Activated naive CD4-positive, alpha-beta T cell treated with anti-CD3 and anti-CD28 coated beads, Interleukin-2, amount 50 U/mL, for 16 hours (primary cell): ENCODE measurements at places on chromosomes 7 and 10.

GRCh38 chr10:98667081-98667480 lies 220.3 kb upstream of the HPS1 start:
- DNase-seq, result no peak

- no peak for DNase-seq
Observed at GRCh38 chr7:43195256-43195655, 82.8 kb downstream of the HECW1 start.

DNA sequence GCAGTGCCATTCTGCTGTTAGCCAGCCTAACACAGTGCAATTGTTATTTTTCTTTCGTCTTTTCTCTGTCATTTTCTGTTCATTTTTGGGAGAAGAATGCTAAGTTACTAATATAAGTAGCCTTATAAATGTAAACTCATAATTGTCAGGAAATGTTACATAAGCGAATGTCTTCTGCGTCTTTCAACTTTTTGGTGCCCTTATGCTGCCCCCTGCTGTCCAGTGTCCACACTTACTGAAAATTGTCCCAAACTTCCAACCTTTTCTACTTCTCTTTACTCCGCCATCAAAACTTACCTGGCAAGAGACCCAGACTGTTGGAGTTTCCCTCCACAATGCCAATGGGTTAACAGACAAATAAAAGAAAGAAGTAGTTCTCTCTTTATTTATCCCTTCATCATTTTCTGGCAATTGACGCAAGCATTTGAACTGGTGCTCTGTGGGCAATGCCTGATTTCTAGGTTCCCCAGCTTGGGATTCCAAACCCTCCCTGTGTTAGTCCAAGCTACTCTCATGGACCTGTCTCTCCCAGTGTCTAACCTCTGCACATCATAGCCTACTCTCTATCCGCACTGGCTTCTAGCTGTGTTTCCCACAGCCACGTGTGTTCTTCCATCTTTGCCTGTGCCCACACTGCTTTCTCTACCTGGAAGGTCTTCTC lies 21.0 kb upstream of the EPC1 start:
- peak; percentile 78 for DNase-seq

DNA sequence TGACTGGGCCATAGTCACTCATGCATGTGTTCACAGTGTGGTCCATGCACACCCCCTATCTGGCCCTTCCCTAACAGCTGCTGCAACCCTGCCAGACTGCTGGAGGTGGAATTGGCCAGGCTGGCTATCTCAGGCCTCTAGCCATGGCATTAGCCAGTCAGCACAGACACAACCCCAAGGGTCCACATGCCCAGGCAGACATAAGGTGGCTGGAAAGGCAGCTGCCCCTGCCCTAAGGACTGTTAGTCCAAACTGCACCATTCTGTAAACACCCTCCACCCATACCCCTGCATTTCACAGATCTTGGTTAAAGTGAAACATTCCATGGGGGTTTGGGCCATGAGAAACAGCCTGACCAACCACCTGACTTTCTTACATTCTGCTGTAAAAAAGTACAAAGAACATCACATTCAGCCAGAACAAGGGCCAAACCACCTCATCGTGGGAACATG lies 137.4 kb upstream of the KCNMA1 start:
- DNase-seq, result no peak

- DNase-seq, result peak; percentile 72
Observed at GRCh38 chr7:101099969-101100781, 14.9 kb downstream of the TRIM56 start.
